ENCODE measurements at places on chromosomes 1 and 21.

GRCh38 chr1:198333744-198334143, 176.9 kb downstream of the NEK7 start:
- DNase-seq, result no peak

- DNase-seq, result no peak
These were observed 544.3 kb downstream of the KCNT2 start for GRCh38 chr1:196063952-196064351.

GRCh38 chr1:198597690-198598430, 41.0 kb upstream of the PTPRC start:
- no peak for DNase-seq

- peak; percentile 48 for DNase-seq
These were observed 1.3 kb downstream of the SIPA1L2 start for GRCh38 chr1:232628335-232629249.

DNA sequence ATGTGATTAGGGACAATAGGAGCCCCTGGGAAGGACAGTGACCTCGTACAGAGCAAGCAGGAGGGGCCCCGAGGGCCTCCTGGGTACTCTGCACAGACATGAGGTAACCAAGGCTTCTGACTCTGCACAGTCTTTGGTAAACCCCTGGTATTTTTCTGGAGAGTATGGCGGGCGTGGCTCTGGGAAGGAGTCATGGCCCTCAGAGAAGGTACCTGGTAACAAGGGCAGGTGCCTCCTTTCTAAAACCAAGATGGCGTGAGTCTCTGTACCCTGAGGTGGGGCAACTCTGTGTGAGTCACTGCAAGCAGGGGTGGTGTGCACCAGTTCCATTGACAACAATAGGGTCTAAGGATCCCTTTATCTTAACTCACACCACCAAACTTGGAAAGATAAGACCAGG, 39.9 kb upstream of the SLC19A1 start:
- no peak for DNase-seq

GRCh38 chr1:241408170-241408569, 51.2 kb upstream of the RGS7 start:
- DNase-seq, result no peak

GRCh38 chr1:1598720-1599029, 1.3 kb downstream of the FNDC10 start:
- DNase-seq, result no peak

GRCh38 chr1:66598670-66599069, 64.7 kb downstream of the SGIP1 start:
- DNase-seq, result no peak

DNA sequence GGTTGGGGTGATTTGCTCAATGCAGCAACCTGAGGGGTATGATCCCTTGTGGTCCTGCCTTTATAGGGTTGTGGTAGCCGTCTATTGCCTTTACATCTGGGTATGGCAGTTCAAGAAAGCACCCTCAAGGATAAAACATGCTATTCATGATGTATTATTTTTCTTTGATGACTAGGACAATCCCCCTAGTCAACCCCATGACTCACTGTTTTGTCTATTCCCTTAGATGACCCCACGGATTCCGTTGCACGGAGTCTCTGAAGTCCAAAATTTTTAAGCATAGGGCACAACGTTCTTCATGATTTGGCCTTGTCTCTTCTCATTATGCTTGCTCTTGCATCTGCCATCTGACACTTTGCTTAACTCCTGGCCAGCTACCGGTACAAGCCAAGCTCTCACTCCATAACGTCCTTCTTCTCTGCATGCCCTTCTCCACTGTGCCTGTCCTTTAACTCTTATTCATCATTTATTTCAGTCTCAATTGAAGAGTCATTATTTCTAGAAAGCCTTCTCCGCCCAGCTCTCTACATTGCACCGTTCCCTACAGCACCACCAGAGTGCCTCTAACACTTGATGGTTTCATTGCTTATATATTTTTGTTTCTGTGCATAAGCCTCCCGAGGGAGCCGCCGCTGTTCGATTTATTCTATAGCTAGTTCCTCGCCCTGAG, 838 bp upstream of the DISP1 start:
- no peak for DNase-seq

DNA sequence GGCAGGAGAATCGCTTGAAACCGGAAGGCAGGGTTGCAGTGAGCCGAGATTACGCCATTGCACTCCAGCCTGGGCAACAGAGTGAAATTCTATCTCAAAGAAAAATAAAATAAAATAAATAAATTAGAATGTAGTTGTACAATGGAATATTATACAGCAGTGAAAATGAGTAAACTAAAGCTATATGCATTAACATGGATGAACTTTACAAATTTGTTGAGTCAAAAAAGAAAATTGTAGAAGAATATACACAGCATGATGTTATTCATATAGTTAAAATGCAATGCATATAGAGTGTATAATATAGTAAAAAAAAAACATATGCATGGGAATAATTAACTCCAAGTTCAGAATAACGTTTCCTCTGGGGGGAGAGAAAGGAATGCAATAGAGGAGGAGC, 11.0 kb upstream of the NAV1 start:
- DNase-seq, result no peak

GRCh38 chr1:51329443-51330325, 678 bp downstream of the TTC39A start:
- DNase-seq, result no peak

- DNase-seq, result no peak
These were observed 25.2 kb upstream of the TDRD10 start for GRCh38 chr1:154476791-154477190.

- DNase-seq, result no peak
These were observed 73.0 kb upstream of the ABCD3 start for GRCh38 chr1:94345148-94345721.

DNA sequence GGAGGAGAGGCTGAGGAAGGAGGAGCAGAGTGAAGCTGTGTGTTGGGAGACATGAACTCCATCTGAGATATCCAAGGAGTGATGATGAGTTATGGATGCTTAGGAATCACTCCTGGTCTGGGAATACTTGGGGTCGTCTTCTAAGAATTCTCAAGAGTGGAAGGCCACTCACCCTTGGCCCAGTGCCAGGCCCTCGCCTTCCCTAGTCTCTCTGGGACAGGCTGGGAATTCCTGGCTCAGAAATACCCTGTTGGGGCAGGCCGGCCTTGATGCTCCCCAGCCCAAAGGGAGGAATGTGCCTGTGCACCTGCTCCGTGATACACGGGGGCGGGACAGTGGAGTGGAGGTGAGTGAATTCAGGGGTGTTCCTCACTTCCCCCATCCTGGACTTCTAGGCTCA, 12.6 kb upstream of the LMNA start:
- DNase-seq, result no peak

GRCh38 chr1:181094416-181095212, 6.1 kb downstream of the IER5 start:
- no peak for DNase-seq

DNA sequence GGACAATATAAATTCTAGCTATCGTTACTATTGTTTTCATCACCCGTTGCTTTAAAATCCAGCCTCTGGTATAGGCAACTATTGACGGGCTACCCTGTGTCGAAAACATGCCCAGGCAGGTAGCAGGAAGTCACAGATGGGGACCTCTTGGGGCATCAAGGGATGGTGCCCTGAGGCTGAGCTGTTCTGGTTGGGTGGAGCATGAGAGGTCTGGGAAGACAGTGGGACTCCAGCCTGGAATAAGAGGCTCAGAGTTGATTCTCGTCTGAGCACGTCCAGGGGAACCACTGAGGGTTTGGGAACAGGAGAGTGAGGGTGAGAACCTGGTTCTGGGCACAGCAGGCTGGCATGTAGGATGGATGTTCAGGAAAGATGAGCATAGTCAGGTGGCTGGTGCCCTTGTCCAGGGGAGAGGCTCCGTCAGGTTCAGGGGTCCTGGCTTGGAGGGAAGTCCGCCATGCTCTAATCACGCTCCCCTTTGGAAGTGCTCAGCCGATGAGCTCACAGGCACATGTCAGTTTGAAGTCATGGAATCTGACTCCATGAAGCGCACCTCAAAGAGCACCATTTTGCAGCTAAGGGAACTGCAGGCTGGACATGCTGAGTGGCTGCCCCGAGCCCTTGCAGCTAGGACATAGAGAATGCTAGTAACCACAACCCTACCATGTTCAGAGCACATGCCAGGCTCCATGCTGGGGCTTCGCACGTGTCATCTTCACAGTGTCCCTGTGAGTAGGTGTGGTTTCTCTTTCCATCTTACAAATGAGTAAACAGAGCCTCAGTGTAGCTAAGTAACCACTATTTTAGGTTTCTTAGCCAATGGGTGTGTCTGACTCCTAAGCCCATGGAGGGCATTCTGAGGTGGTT, 21.0 kb downstream of the PCSK9 start:
- DNase-seq, result no peak

- no peak for DNase-seq
These were observed 3.4 kb upstream of the GABPB2 start for GRCh38 chr1:151067185-151067584.

DNA sequence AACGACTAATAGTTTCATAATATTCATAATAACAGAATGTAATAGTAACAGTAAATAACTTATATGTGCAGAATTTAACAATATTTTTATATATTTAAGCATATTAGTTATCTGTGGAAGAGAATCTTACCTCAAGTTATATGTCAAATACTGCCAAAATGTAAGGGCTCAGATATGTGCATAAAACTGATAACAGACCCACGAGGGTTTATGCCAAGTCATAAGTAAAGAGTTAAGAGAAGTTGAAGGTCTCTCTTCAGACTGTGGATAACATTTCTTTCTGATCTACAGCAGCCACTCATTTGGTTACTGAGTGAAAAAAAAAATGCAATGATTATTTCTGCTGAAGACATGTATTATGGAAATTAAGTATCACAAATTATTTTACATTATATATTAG, 1167.8 kb upstream of the NCAM2 start:
- DNase-seq, result no peak

GRCh38 chr1:63148825-63149645, 173.3 kb upstream of the FOXD3 start:
- no peak for DNase-seq

DNA sequence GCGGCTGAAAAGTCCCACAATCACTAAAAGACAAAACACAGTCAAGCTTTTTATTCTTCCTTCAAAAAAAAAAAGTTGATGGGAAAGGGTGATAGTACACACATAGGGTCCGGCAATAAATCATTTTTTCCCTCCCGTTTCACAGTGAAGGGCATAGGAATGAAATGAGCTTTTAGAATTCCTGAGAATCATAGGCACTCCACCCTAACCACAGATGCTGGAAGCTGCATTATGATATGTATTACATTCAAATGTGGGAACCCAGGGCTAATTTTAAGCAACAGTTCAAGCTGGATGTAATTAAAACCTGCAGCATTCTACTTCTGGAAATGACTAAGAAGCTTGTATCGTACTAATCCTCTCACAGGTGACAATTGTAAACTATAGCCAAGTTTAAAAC, 75.7 kb upstream of the KCNJ15 start:
- no peak for DNase-seq

DNA sequence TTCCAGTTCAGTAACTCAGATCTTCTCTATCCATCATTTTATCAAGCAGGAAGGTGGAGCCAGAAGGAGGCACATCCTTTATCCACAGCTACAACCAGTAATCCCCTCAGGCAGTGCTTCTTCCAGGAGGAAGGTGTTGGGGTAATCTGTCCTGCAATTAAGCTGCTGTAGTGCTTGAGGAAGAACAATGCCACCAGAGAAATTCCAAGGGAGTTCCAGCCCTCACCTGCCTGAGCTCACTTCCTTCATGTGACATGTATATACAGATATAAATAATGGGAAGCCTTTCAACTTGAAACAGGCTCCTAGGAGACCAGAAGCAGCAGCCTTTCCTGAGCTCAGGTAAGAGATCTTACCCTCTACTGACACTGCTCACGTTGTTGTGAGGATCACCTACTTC, 2.2 kb upstream of the IL20 start:
- DNase-seq, result no peak

DNA sequence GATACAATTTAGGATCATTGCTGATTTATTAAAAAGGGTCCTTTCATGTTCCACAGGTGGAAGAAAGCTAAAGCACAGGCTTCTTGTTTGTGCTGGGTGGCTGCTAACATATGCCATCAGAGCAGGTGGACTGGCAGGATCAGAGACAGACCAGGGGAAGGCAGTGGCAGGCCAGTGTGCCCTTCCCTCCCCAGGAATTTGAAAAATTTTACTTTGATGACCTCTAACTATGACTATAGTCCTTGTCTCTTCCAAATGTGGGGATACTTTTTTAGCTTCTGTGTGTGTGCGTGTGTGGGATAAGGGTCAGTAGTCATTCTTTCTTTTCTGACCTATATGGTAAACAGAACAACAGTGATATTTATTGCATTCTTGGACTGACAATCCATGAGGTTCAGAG, 49.9 kb downstream of the LHX9 start:
- no peak for DNase-seq

DNA sequence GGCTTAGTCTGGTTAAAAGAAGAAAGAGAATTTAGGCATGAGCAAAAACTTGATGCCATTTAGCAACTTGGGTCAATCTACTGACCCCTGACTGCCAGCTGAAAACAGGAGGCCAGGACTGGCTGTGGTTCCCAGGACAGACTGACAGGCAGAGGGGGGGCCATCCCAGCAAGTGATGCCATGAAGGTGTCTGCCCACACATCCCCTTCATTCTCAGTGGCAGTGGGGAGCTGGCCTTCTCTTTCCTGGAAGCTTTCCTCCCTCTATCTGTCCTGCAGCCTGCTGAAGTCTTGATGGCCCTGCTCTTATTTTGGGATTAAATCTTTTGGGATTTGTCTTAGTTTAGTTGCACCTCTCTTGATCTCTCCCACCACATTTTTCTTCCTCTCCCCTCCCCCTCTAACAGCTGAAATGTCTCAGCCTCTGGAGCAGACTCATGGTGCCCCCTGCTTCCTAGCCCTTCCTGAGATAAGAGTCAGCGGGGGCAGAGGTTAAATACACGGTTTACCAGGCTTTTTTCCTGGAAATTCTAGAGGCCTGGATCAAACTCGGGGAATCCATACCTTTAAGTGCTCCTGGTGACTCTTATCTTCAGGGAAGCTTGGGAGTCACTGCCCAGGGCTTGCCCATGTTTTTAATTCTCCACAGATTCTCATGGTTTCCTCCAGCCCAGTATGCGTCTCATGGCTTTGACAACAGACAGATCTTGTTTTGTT, 99.5 kb upstream of the TSPAN2 start:
- DNase-seq, result no peak

GRCh38 chr1:215376544-215377264, 190.4 kb upstream of the KCTD3 start:
- no peak for DNase-seq

DNA sequence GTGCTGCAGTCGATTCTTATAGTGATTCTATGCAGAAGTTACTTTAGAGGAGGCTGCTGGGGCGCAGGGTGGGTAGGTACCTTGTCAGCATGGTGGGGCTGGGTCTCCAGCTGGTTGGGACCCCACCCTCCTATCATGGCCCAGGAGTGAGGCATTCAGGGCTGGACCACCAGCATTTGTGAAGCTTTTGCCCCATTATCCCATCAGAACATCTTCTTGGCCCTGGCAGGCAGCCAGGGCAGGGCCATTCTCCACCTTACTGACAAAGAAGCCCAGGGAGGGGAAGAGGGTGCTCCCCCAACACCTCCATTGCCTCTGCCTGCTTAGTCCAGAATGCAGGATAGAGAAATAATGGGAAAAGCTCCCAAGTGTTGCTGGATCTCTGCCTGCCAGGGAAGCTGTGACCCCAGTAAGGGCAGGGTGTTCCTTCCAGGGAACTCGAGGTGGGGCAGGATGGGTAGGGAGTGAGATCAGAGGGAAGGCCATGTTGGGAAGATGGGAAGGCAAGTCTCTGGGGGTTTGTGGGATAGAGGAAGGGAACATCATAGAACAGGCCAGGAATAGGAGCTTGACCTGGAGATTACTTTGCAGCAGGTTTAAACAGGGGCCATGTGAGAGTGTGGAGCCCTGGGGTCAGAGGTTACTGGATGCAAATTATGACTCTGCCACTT, 16.2 kb upstream of the SLC2A1 start:
- no peak for DNase-seq

- no peak for DNase-seq
These were observed 45.1 kb upstream of the EXO1 start for GRCh38 chr1:241802863-241803262.
